Vagina (tissue), 2 donors: ENCODE measurements at places on chromosomes 7 and 10. TPM values are rescaled to one million over a fixed set of nuclear protein-coding genes. Genes with fewer than 3 reads are reported as not detected.

Gene MSS51
- 1.5 TPM for total RNA-seq

Gene TAS2R4
- 1.5 TPM for total RNA-seq

DNA sequence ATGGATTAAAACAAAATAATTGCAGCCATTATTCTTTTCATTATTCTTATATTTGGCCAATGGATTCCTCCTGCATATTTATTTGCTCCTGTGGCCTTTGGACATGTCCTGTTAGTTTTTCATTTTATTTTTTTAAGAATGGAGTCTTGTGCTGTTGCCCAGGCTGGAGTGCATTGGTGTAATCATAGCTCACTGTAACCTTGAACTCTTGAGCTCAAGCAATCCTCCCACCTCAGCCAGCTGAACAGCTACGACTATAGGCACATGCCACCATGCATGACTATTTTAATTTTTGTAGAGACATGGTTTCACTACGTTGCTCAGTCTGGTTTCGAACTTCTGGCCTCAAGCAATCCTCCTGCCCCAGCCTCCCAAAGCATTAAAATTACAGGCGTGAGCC, 42.7 kb upstream of the SRI start:
- H3K4me1 ChIP-seq = no peaks in the 10 kb centered on the region
- no peaks in the 10 kb centered on the region for H3K27me3 ChIP-seq
- no peaks in the 10 kb centered on the region for H3K36me3 ChIP-seq
- H3K4me3 ChIP-seq = no peak overlapping the region
- no peak overlapping the region for H3K27ac ChIP-seq

GRCh38 chr7:22176791-22177412, 180.1 kb downstream of the RAPGEF5 start:
- no peak overlapping the region for H3K27ac ChIP-seq
- no peak for DNase-seq
- H3K36me3 ChIP-seq = peaks cover 3% of the 10 kb centered on the region
